ENCODE measurements at places on chromosomes 5 and 9. TPM values are rescaled to one million over a fixed set of nuclear protein-coding genes. Genes with fewer than 3 reads are reported as not detected.

Gene PTPRD
- 34.7 TPM for total RNA-seq

Gene PIP5KL1
- 2.3 TPM for total RNA-seq

Gene FIBCD1
- 26.0 TPM for total RNA-seq

Gene HTR1A
- total RNA-seq: not detected

Gene FGD3
- total RNA-seq: not detected

Gene GPRIN1
- 7.3 TPM for total RNA-seq

Gene C7
- not detected for total RNA-seq

Gene HAPLN1
- 24.8 TPM for total RNA-seq

Gene MYMK
- total RNA-seq: not detected

Gene GARIN3
- not detected for total RNA-seq

Gene RHOBTB3
- 273 TPM for total RNA-seq

Gene GRIN3A
- not detected for total RNA-seq

Gene GABRA1
- not detected for total RNA-seq

Gene AFAP1L1
- total RNA-seq: 3.4 TPM

Gene PLCXD3
- under 0.01 TPM for total RNA-seq
